ENCODE measurements at places on chromosomes 12 and 14.
A peak's percentile ranks its signal among the peaks of the same experiment; 100 is the strongest.

- peak; percentile 33 for DNase-seq
These were observed at the start of gene NDRG2 for GRCh38 chr14:21024585-21025370. Gene NDRG2, minus strand, starts transcription at chr14:21025061. Its CDS starts 1,746 bp downstream, at chr14:21023315.

DNA sequence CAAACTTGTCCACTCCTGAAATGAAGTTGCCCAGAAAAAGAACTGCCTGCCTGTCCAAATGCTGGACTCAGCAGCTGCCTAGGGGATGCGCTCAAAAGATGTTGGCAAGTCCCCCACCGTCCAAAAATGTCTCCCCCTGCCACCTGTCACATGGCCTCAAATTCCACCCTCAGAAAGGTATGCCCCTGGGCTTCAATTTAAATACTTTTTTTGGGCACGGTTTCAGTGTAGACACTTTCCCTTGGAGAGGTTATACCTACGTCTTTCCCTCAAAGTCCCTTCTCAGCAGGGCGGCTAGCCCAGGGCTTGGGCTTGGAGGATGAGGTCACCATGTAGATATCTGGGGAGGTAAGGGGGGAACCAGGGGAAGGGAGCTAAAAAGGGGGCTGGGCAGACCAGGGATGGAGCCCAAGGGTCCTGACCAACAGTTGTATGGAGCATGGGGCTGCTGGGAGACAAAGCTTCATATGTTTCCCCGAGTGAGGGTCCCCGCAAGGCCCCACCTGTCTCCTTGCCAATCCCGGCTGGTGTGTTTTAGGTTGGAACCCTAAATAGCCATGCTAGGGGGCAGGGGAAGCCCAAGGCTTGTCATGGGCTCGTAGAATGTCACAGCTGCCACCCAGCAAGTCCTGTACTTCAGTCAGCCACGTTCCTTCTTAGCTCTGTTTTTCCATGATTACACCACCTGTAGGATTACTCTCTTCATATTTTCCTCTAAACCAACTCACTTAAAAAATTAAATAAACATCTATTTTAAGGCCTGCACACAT, 131.2 kb upstream of the TBX3 start:
- no peak for DNase-seq

GRCh38 chr12:116009805-116010204, 267.7 kb downstream of the MED13L start:
- DNase-seq = no peak

DNA sequence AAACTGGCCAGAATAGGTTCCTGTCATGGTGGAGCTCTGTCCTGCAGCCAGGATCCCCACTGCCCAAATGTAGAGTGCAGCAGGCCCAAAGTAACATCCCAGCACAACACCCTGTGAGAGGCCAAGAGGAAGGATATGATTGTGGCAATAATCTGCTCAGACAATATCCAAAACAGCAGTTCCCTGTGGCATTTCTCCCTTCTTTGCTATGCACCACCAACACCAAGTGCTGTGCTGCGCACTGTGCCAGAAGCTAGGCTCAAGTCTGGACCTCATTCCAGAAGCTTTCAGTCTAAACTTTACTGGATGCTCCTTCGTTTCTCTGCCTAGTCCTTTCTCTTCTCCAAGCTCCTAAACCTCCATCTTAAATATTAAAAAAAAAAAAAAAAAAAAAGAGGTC, 33.4 kb downstream of the SLC11A2 start:
- no peak for DNase-seq

DNA sequence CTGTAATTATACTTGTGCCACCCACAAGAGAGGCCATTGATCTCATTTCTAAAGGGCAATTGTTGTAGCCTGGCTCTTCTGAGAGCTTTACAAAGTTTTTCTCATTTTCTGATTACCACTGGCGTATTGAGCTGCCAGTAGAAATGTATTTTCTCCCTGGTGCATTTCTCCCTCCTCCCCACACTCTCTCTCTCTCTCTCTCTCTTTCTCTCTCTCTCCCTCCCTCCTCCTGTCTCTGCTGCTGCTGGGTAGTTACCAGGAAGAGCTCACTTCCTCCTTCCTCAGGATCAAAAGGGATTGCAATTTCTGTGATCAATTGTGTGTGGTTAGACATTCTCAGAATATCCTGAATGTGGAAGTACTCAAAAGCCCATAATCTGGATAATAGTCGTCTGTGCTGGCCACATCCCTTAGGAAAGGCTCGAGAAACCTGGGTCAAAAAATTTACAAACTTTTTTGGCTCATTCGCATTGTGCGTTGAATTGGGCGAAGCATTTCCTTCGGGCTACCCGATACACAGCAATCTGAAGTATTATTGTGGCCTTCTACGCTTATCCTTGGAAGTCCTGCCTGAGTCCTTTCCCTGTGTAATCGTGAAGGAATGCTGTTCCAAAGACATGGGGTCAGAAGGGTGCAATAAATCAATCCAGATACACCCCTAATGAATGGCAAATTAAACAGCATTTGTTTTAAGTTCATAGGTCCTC, 254.8 kb downstream of the MSRB3 start:
- DNase-seq = no peak

- no peak for DNase-seq
These were observed 170.2 kb upstream of the HMGA2 start for GRCh38 chr12:65653946-65654629.

DNA sequence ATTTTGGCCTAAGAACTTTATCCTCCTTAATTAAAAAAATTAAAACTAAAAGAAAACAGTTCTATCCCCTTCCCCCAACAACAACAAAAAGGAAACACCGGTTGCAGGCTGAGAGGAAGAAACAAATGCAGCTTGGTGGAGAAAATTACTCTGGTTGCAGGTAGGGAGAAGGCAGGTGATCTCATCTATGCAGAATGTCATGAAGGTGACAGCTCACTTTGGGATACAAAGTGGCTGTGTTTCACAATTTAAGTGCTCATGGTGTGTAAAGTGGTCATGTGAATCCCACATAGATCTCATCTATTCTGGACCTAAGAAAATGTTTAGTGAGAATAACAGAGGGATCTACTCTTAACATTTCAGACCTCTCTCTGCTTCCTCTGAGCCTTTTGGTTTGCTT, 219.7 kb upstream of the PKP2 start:
- DNase-seq = no peak

- no peak for DNase-seq
These were observed 191.3 kb downstream of the ANO6 start for GRCh38 chr12:45406988-45407850.

DNA sequence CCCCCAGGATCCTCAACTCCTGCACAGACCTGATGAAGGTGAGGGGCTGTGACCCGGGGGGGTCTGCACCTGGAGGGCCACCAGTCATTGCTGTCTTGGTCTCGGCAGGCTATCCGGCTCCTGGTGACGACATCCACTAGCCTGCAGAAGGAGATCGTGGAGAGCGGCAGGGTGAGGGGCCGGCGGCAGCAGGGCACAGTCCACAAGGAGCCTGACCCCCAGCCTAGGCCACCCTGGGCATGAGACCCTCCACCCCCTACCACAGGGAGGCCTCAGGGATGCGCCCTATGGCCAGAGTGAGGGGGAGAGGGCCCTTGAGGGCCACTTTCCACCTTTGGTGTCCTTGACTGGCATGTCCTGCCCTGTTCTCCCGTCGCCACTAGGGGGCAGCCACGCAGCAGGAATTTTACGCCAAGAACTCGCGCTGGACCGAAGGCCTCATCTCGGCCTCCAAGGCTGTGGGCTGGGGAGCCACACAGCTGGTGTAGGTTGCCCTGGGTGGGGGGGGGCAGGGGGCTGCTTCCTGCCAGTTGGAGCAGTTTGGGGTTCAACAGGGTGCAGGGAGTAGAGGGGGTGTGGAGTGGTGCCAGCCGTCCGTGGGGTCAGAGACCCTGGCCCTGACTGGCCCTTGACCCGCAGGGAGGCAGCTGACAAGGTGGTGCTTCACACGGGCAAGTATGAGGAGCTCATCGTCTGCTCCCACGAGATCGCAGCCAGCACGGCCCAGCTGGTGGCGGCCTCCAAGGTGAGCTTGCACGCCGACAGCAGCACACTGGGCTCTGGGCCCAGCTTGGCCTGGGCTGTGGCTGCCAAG, 25.0 kb downstream of the HIP1R start:
- DNase-seq = peak; percentile 76

DNA sequence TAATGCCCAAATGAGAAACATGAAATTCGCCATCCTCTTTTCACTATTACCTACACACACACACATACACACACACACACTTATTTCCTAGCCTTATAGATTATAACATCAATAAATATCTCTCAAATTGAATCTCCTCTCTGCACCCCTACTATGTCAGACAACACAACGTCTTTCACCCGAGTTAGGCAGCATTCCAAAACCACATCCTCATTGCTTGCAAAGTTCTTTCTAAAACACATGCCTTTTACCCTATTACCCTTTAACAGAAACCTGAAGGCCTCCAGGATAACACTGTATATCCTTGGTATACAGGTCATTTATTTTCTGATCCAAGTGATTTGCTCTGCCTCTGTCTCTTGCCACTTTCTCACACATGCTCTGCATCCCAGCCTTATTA, 56.3 kb downstream of the KCNH5 start:
- no peak for DNase-seq

DNA sequence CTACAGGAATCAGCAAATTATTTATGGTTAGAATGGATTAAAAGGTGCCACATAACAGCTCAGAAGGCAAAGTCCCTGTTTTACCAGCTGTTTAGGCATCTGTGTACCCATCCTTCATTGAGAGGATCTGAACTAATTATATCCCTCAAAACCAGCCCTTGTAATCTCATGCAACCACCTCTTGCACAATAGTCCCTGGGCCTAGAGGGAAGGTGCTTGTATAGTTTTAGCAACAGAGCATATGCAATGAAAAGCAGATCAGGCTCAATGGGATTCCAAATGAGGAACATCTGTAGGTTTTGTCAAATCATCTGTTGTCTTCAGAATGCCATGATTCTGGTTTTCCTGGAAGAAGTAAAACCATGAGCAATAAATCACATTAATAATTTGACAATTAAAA, 26.0 kb upstream of the GLIPR1L2 start:
- DNase-seq = no peak

GRCh38 chr14:42683707-42684106, 1077.0 kb downstream of the LRFN5 start:
- no peak for DNase-seq

- DNase-seq = no peak
These were observed 208.6 kb downstream of the BTG1 start for GRCh38 chr12:91937009-91937408.

DNA sequence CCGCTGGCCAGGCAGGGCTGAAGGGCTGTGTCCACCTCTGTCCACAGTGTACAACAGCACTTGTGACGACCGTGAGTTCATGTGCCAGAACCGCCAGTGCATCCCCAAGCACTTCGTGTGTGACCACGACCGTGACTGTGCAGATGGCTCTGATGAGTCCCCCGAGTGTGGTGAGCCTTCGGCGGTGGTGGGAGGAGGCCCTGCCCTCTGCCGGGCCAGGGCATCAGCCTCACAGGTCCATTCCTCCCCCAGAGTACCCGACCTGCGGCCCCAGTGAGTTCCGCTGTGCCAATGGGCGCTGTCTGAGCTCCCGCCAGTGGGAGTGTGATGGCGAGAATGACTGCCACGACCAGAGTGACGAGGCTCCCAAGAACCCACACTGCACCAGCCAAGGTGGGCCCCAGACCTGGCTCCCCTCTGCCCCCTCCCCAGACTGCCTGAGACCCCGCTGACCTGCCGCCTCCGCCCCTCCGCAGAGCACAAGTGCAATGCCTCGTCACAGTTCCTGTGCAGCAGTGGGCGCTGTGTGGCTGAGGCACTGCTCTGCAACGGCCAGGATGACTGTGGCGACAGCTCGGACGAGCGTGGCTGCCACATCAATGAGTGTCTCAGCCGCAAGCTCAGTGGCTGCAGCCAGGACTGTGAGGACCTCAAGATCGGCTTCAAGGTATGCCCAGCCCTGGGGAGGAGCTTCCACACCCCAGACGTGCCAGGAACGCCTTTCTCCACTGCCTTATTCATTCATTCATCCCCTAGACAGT, 20.8 kb upstream of the NXPH4 start:
- no peak for DNase-seq

GRCh38 chr12:13573698-13574321, 377.3 kb downstream of the EMP1 start:
- DNase-seq = no peak

DNA sequence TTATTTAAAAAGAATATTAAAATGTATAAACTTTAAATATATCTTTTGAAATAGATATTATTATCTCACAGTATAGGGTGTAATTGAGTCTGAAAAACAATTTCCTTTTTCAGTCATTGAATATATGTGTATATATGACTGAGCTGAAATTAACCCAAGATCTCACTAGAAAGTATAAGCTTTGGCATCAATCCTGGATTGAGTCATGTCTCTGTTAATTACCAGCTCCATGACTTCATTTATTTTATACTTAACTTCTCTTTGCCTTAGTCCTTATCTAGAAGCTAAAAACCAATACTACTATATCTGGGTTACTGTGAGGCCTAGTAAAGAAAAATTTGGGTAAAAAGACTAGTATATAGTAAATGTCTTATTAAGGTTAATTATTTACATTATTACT, 1020.3 kb downstream of the LRFN5 start:
- no peak for DNase-seq

GRCh38 chr14:68362846-68363245, 430.0 kb downstream of the ZFP36L1 start:
- no peak for DNase-seq

DNA sequence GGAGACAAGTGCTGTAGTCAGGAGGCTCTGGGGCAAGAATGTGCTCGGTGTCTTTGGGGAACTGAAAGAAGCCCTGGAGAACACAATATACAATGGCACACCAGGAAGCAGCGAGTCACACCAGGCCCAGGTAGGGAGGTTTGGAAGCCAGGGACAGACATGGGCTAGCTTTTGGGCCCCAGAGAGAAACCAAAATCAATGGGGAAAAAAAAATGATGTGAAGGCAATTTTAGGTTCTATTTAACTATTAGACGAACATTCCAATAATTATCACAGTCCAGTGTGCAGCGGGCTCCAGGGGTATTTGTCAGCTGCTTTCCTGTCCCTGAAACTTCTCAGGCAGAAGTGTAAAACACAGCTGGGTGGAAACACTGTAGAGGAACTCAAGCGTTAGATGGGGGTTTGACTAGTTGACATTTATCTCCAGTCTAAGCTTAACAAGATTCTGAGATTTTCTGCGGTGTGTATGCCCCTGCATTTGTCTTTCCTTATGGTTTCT, 21.8 kb upstream of the EGLN3 start:
- DNase-seq = no peak

DNA sequence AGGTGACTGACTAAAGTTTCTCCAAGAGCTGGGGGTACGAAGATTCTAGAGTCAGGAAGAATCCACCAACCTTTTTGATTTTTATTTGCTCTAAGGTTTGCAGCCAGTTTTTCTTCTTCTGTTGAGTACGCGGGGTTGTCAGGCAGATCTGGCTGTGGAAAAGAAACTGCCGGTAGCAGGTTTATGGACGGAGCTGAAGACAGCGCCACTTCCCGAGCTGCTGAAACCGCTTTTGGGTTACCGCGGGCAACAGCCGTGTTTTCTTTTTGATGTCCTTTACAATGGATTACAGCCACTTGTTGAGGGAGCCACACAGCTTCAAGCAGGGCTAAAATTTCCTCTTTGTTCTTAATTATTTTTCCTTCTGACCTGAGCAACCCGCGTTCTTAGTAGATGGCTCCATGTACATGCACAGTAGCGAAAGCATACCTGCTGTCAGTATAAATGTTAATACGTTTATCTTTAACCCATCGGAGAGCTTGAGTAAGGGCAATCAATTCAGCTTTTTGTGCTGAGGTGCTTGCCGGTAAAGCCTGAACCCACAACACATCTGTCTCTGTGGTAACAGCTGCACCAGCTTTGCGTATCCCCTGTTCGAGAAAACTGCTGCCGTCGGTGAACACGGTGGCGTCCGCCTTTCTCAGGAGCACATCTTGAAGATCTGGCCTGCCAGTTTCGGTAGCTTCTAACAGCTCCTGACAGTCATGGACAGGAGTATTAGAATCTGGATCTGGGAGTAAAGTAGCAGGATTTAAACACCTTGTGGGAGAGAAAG, 674.3 kb downstream of the TMEM121 start:
- no peak for DNase-seq
